ENCODE measurements at places on chromosomes 1 and 21. TPM values are rescaled to one million over a fixed set of nuclear protein-coding genes. Genes with fewer than 3 reads are reported as not detected.

Gene WNT9A
- 1.7 TPM for total RNA-seq

Gene ARHGAP30
- 3.8 TPM for total RNA-seq

GRCh38 chr1:109114342-109114674, 393 bp downstream of the ELAPOR1 start:
- no peak for DNase-seq

- DNase-seq, result no peak
These were observed 9.8 kb downstream of the MIXL1 start for GRCh38 chr1:226233293-226233692.
